ENCODE measurements at places on chromosomes 2 and 18.

- DNase-seq = no peak
Measured at GRCh38 chr2:239984421-239985194, 40.5 kb downstream of the NDUFA10 start.

DNA sequence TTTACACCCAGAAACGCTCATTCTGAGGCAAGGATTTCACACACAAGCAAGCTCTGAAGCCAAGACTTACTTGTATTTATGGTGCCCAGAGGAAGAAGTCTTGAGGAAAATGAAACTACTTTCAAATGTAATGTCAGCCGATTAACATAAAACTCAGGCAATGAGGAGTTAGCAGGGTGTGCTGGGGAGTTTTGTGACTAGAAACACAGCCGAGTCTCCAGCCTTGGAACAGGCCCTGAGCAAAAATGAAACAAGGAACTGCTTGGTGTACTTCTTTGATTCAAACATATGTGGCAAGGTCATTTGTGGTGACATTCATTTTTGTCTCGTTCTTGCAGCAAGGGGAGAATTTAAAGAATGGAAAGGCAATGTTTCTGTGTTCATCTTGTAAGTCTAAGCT lies 4.5 kb downstream of the DYTN start:
- DNase-seq = no peak

DNA sequence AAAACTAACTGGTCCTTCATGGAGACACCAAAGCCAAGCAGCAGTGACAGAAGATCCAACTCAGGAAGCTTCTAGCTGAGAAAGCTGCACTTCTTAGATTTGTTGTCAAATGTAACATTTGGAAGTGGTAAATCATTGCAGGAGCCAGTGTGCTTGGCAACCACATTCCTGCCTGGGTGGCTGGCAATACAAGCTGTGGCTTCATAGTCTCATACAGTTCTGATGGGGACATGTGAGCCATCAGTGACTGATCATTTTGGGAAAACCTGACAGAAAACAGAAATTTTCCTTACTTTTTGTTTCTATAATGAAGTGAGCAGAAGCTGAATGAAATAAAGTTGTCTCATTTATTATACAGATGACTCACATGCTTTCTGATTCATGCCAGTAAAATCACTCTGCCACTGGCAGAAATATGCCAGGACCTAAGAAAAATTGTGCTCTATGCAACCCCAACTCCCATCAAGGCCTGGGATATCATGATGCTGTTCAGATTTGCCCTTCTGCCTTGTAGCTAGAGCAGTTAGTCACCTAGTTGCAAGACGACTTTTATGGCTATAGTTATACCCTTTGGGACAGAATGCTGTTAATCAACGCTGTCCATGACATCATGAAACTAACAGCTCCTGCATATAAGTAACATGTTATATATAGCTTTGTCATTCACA lies 508.1 kb downstream of the ADCYAP1 start:
- no peak for DNase-seq

DNA sequence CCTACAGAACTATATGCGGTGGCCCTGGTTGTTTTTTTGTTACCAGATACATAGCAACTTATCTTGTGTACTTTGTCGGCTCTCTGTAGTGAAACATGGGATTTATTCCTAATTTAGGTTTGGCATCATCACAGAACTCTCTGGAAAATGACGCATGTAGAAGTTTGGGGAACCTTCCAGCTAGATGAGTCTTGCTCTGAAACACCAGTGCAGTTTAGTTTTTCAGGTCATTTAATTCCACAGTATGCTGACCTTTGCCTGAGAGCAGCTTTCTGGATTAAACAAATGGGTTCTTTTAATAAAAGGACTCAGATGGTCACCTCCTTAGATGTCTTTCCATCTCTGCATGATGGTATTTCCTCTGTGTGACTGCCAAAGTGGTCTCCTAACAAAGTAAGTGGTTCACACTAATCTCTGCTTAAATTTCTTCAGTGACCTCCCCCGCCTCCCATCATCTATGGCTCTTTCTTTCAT lies 39.9 kb downstream of the MYO3B start:
- no peak for DNase-seq

GRCh38 chr2:71174207-71174606 lies 43.8 kb downstream of the MPHOSPH10 start:
- DNase-seq = no peak

DNA sequence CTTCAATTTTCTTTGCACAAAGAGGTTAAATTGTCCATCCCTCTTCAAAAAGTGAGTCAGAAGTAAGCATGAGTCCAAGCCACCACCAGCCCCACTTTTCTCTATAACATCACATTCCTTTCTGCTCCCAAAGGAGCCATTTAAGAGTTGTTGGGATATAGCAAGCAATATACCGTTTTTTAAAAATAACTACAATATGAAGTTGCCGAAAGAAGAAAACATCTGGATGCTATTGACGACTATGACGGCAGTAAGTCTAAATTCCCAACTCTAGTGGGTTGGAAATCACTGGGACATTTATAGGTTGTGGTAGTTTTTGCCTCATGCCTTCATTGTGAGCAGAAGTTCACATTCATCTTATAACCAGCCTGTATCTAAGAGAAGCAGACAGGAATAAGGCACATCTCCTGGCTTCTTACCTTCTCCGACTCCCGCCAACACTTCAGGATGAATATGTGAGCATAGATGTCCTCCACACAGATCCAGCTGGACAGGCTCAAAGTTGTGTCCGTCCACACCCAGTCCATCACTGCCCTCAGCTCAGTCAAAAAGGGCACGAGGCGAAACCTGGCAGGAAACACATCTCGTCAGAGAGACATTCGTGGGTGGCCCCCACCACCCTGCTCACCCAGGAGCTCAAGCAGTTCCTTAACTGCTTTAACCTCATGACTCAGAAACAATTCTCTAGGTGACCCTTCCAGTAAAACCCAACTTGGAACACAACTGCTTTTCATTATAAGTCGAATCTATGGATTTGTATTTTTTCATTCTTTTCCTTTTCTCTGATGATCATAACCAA lies 163.6 kb downstream of the NAPG start:
- DNase-seq = no peak

DNA sequence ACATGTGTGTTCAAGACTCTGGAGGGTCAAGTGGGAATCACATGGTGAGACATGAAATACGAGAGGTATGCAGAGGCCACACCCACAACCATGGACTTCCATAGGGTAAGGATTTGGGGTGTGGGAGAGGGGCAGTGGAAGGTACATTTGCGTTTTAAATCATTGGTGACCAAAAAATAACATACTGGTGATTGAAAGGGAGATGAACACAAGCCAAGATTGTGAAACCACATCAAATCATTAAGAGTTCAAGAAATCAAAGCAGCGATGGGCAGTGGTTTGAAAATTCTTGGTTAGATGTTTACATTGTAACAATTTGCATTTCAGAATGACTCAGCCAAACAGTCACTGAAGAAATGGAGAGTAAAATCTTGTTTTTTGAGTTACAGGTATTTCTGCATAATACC lies 1.9 kb upstream of the CABYR start:
- no peak for DNase-seq

DNA sequence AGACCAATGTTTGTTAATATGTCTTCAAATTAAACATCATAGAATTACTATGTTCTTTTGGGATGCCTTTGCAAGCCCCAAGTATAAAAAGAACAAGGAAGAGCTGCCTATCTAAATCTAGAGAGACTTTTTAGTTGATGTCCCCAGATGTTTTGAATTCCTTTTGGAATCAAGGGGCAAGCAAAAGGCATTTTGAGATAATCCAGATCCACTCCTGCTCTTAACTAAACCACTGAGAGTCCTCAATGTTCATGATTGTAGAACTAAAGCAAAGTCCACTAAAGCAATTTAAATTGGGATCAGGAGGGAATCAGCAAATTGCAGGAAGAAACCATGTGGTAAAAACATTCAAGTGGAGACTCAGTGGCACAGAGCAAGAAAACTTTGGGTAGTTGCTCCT lies 558.5 kb upstream of the VRK2 start:
- DNase-seq = no peak

GRCh38 chr2:160932960-160933359 lies 227.3 kb upstream of the TANK start:
- no peak for DNase-seq

DNA sequence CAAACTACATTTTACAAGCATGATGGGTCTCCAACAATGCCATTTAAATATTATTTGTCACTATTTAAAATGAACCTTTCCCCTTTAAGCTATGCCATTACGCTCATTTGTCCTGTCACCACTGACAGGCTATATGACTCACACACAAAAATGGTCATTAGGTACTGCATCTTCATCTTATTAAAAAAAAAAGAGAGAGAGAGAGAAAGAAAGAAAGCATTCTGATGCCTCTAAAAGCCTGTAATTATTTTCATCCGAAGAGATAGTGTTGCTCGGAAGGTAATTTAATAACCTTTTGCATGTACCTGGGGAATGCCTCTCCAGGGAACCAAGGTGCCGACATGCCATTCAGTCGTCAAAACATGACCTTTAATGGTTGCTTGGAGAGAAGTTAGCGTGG lies 226.7 kb downstream of the ARHGAP15 start:
- DNase-seq = no peak

DNA sequence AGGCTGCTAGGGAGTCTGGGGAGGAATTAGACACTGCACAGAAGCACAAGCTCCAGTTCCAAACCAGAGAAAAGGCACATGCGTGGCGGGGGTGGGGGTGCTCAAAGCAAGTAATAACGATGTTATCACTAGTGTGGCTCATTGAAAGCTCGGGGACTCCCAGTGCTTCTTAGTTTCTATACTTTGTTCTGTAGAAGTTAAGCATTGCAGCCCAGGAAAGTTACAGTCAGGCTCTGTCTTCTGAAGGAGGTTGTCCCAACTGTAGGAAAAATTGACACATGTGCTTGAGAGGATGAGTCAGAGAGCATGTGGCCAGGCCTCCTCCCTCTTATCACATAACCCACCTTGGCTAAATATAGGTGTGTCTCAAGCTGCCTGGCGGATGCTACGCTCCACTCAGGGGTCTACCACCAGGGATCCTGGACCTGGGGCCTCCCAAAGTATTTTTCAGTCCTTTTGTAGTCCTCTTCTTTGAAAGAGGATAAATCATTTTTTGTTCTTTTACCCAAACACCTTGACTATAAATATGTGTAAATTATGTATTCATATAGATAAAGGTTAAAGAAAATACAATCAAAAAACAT lies 3.8 kb downstream of the GALNT5 start:
- DNase-seq = no peak

GRCh38 chr2:160784034-160784433 lies 290.4 kb upstream of the RBMS1 start:
- no peak for DNase-seq

DNA sequence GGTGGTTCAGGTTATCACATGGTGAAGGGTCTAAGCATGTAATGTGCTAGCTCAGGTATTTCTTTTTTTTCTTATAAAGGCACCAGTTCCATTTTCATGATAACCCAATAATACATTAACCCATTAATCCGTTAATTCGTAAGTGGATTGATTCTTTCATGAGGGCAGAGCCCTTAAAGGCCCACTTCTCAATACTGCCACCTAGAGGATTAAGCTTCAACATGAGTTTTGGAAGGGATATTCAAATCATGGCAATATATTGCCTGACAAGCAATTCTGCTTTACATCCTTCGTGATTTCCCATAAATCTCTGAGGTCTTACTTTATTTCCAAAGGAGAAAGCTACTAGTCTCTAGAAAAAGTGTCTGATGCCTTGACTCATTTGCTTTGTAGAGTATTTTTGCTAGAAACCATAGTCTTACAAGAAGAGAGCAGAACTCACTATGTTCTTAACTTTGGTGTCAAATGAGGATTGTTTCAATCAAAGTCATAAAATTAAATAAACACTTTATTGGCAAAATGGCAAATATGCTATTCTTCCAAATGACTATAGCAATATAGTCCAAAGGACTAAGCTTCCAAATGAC lies 271.3 kb downstream of the KCNS3 start:
- no peak for DNase-seq

DNA sequence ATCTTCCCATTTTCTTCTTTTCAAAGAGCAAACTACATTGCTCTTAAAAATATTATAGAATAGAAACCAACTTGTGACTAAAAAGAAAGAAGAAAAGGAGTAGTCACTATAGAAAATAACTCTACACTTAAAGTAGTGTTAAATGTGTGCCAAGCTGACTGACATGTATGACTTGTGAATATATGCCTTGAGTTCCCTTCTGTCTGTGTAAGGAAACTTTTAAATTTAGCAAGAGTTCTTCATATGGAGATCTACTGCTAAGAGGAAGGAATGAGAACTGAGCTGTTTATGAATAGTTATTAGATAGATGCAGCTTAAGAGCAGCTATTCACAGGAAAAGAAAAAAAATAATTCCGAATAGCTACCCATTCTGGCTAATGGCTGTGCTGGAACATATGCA lies 1221.7 kb upstream of the ZEB2 start:
- no peak for DNase-seq

DNA sequence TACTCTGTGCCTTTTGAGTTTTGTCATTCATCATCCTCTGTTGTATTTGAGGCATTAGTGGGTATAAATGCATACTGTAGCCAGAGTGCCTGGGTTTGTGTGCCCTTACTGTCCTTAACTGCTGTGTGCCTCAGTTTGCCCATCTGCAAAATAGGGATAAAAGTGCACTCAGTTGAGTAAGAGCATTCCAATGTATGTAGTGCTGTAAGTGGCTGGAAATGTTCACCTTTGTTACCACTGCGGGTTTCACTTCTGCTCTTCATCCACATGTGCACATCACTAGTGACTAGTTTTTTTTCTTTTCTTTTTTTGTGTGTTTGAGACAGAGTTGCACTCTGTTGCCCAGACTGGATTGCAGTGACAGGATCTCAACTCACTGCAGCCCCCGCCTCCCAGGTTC lies 39.9 kb downstream of the PLEKHB2 start:
- DNase-seq = no peak

DNA sequence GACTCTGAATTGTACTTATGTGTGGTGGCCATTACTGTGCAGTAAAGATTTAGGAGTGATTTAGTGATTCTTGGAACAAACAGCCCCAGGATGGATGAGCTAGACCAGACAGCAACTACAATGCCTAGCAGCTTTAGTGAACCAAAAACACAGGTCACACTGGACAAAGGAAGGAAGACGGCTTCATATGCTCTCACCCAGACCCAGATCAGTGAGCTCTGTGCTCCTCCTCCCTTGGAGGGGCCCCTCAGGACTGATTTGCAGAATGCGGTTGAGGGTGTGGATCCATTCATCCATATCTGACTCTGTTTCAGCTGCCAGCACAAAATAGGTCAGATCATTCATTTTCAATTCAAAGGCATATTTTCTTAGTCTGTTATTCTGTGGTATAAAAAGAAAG lies 159.7 kb upstream of the CCDC195 start:
- no peak for DNase-seq

DNA sequence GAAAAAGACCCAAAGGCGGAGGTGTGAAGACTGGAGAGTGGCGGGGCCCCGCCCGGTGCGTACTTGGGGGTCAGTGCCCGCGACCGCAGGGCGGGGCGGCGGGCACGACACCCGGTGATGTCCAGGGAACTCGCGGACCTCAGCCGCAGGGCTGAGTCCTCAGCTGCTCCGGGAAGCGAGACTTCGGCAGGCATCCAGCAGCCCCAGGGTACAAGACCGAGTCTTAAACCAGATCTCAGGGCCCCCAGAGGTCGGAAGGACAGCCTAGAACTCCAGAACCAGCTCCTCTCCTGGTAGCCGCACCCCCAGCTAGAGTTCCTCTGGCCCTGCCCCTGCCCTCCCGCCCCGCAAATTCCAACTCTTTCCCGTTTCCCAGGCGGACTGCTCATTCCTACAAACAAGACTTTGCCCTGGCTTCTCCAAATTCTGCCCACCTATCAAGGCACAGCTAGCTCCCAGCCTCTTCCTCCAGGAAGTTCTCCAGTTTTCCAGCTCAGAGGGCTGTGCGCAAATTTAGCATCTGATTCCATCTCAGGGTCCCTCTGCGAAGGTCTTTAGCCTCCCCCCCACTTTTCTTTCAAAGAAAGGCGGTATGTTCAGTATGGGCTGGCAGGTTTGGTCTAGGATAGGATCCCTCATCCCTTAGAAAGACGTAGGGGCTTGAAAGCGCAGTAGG lies 26.0 kb upstream of the NOTO start:
- DNase-seq = no peak
